Activated T-helper 1 cell treated with Interleukin-2 at 50 U/mL for 16 hours (primary cell): ENCODE measurements at places on chromosomes 3 and 15.

- no peak for DNase-seq
Measured at GRCh38 chr3:87218560-87218959, 8.5 kb upstream of the CHMP2B start.

DNA sequence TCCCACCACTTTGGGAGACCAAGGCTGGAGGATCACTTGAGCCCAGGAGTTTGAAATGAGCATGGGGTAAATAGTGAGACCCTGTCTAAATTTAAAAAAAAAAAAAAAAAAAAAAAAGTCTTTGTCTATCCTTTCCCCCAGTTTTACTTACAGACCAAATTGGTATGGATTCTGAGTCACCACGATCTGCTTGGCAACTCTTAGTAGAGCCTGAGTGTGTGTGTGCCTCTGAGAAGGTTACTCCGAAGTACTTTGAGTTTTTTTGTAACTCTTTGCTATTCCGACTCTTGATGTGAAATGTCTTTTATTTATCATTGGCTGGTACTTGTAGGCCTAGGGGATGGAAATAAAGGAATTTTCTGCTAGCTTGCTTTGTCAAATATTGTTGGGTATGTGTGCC, 63.3 kb downstream of the RBM6 start:
- DNase-seq, result no peak

DNA sequence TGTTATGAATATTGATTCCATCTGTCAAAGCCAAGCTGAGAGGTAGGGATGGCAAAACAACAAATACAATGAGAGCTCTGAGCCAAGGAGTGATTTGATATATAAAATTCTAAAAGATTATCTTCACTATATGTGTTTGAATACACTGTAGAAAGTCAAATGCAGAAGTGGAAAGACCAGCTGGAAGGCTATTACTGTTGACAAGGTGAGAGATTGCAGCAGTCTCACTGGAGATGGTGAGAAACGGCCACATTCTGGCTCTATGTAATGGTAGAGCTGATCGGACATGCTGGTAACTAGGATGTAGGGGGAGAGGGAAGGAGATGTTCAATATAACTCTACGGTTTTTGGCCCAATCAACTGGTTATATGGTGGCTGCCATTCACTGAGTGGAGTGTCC, 434.2 kb upstream of the SUCLG2 start:
- no peak for DNase-seq

DNA sequence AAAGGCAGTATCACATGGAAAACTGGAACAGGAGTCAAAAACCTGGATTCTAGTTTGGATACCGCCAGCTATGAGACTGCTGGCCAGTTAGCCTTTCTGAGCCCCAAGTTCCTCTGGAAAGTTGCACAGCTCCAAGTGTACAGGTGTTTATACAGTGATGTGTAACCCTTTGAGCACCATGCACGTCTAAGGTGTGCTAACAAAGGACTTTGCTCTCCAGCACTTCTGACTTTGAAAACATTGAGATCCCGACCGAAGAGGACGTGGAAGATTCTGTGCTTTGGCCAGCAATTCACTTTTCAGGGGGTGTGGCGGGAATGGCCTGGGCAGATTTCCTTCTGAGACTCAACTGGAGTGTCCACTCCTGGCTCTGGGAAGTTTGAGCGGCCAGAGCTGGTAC, 45.8 kb upstream of the UMPS start:
- no peak for DNase-seq

DNA sequence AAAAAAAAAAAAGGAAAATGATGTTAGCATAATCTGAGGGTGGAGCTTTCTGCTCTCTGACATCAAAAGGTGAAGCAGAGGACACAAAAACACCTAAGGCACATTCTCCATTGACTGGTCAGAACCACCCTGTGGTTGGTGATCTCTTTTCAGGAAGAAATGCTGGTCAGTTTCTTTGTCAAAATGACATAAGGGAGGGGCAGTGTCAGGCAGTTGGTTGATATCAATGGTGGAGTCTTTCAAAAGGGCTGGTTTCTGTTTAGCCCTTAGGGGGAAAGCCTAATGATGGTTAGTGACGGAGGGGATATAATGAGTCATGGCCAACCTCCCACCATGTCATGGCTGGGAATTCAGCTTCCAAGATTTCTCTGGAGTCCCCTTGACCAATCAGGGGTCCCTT, 185.9 kb upstream of the GBE1 start:
- no peak for DNase-seq

DNA sequence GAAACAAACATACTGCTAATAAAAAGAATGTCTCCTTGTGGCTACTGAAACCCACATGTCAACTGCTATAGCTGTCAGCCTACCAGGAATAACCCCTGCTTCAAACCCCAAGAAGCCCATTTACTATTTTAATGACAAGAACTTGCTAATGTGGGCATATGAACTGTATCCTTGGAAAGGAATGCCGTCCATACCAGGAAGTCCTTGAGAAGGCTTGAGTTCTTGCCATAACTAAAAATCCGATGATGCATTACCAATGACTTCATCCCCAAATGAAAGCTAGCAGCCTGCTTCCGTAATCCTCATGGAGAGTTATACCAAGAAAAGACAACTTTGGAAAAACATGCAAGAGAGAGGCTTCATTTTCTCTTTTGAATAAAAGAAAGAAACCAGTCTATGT, 34.8 kb downstream of the MINDY4B start:
- no peak for DNase-seq

DNA sequence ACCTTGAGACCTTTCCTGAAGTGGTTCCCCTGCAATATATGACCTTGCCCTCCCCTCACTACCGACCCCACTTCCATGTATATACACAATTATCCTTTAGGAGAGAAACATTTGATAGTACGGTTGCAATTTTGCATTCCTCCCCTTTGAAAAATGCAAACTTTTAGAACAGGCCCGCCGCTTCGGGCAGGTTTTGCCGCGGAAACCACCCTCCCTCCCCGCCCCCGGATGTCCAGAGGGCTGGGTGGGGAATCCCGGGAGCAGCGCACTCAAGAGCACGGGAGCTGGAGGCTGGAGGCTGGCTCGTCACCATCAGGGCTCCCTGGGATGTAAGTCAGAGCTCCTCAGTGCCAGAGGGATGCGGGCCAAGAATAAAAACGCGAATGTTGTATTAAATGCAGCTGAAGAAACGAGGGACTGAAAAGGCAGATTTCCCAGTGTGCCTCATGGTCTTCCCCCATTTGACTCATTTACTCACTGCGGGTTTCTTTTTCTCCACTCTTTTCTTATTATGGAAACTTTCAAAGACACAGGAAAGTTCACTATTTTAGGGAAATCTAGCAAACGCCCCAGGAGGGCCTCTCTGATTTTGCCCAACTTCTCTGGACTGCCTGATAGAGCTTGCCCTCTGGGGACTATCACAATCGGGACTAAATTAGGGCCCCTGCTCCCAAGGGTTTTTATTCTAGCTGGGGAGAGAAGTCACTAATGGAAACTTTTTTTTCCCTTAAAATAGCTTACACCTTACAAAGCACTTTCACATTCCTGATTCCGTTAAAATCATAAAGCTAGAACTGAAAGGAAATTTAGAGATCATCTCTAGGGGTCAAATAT, 2.9 kb upstream of the USP3 start:
- peak; percentile 40 for DNase-seq

DNA sequence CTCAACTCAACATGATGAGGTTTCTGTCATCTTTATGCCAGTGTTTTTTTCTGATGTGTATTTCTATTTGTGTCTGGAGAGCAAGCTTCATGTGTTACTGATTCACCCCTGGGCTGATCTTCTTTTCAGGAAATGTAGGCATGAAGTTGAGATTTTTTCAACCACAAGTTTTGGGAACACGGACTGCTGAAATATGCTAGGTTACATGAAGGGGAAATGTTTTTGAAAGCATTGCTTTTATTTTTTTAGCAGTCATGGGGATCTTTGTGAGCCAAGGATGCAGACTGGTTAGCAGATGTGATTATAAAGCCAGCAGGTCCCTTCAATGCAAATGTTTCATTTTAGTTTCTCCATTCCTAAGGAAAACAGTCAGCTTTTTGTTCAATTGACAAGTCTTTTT, 219.3 kb upstream of the COL8A1 start:
- DNase-seq, result no peak

GRCh38 chr3:84685467-84685866, 273.3 kb upstream of the CADM2 start:
- DNase-seq, result no peak

- no peak for DNase-seq
Measured at GRCh38 chr3:42288385-42288784, 22.4 kb upstream of the CCK start.

- no peak for DNase-seq
Measured at GRCh38 chr3:141399200-141399599, 30.9 kb downstream of the ZBTB38 start.

- DNase-seq, result no peak
Measured at GRCh38 chr3:72702997-72703396, 145.2 kb downstream of the SHQ1 start.

DNA sequence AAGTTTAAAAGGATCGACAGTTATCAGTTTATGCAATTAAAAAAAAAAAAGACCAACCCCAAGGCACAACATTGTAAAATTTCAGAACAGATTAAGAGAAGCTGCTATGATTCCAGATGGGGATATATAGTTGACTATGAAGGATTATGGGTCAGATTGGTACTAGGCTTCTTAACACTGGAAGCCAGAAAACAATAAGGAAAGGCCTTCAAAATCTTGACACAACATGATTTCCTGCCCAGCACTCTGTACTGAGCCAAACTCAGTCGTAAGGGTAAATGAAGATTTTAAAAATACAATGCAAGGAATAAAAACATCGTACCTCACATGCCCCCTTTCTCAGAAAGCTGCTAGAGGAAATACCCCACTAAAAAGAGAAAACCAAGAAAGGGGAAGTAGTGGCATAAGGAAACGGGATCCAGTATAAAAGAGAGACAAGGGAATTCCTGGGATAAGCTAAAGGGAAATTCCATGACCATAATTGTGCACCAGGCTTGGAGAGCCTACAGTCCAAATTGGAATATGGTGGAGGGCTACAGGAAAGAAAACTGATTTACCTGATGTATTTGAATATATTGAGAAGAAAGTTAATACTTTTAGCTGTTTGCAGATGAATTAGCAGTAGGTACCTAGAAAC, 27.9 kb downstream of the PIAS1 start:
- DNase-seq, result no peak

DNA sequence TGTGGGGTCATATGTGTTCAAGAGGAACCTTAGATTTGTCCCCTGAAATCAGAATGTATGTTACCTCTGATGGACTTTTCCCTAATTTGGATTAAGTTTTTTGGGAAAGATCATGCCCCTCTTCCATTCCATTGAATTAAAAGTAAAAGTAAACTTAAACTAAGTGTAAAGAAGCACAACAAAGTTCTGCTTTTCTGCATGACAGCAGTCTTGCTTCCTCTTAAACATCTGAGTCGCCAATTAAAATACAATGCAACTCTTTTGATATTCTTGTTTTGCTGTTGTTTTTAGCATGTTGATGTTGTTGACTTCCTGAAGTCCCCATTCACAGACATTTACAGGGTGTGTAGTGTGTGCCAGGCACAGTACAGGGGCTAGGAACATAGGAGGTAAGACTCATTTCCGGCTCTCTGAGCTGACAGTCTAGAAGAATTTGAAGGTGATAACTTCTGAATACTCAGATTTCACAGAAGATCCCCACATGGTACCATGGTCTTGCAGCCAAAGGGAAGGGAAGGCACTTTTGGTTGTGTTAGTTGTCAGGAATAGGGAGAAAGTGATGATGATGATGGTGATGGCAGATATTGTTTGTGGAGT, 45.0 kb downstream of the USP13 start:
- no peak for DNase-seq

GRCh38 chr3:110656394-110657025, 415.1 kb upstream of the NECTIN3 start:
- no peak for DNase-seq

DNA sequence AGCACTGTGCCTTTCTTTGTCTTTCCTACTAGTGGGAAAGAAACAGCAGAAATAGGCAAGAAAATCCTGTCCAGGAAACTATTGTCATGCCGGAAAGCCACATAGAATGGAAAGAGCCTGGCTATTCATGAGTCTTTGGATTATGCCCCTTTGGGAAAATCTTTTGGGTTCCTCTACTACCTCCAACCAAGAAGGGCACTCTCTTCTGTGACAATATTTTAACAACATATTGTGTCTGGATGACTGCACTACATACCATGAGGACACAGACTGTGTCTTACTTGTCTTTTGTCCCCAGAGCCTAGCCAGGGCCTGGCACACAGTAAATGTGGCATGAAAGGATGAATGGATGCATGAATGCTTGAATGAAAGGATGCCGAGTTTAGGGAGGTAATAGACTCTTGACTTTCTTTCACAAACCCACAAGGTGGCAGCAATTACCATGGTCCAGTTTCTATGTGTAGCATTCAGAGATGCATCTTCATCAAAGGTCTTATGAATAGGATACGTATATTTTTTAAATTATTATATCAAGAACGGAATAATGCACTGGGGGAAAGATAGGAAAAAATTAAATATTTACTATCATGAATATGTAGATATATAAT, 30.3 kb downstream of the ARL14 start:
- no peak for DNase-seq

DNA sequence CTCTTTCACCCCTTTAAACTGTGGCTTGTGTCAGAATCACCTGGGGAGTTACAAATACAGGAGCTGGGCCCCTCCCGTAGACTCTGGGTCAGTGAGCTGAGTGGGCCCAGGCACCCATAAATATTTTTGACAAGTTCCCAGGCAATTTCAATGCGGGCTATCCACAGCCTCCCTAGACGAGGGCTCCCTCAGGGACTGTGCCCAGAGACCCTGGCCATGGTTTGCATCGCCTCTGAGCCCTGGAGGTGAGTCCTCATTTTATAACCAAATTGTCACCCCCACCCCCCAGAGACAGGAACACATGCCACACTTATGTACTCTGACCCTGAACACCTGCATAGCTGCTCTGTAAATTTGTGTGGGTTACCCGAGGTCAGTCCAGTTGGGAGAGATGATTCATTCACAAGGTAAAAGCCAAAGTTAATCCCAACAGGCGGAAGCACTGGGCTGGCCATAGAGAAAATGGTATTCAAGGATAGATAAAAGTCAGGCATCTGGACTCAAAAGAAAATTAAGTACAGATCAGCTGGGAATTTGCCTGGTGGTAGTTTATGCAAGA, 146.5 kb upstream of the SLC6A11 start:
- DNase-seq, result no peak

GRCh38 chr3:124812291-124813265, 74.6 kb downstream of the ITGB5 start:
- DNase-seq, result no peak

- no peak for DNase-seq
Measured at GRCh38 chr15:47715856-47716445, 1.4 kb upstream of the SEMA6D start.
